ENCODE measurements at places on chromosomes 6 and 20.

GRCh38 chr6:152094992-152095592 lies 287.6 kb downstream of the ESR1 start:
- DNase-seq: no peak

GRCh38 chr6:31350196-31351032 lies 6.6 kb downstream of the HLA-B start:
- DNase-seq: no peak

DNA sequence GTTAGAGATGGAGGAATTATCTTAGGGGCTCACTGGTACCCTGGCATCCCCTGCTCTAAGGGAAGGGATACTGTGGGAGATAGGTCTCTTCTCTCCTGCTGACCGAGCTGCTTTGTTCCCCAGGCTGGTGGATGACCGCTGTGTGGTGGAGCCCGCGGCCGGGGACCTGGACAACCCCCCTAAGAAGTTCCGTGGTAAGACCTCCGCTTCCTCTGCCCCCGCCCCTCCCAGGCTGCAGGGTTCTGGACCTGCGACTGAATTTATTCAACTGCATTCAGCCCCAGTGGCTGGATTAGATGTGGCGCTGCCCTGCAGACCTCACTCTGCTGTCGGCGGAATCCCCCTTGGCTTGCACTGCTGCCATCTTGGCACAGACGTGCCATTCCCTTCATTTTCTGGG lies 19.2 kb downstream of the ITPR3 start:
- DNase-seq: no peak

DNA sequence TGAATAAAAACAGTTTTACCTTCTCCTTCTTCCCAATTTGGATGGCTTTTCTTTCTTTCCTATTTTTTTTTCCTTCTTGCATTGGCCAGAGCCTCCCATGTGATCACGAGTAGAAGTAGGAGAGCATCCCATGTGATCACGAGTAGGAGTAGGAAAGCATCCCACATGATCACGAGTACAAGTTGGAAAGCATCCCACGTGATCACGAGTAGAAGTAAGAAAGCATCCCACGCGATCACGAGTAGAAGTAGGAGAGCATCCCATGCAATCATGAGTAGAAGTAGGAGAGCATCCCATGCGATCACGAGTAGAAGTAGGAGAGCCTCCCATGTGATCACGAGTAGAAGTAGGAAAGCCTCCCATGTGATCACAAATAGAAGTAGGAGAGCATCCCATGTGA lies 218.6 kb downstream of the DLL1 start:
- no peak for DNase-seq

GRCh38 chr6:99882128-99882702 lies 111.8 kb downstream of the MCHR2 start:
- DNase-seq: no peak

Measured in stimulated activated CD4-positive, alpha-beta T cell treated with anti-CD3 and anti-CD28 coated beads, Interleukin-4, amount 100 ng/mL, for 1 hour (primary cell).